ENCODE measurements at places on chromosomes 6 and 20.
A peak's percentile ranks its signal among the peaks of the same experiment; 100 is the strongest.

GRCh38 chr20:24437196-24438082 lies 32.0 kb upstream of the SYNDIG1 start:
- no peak for DNase-seq

GRCh38 chr6:34305982-34306708 lies 57.3 kb upstream of the SMIM29 start:
- no peak for DNase-seq

DNA sequence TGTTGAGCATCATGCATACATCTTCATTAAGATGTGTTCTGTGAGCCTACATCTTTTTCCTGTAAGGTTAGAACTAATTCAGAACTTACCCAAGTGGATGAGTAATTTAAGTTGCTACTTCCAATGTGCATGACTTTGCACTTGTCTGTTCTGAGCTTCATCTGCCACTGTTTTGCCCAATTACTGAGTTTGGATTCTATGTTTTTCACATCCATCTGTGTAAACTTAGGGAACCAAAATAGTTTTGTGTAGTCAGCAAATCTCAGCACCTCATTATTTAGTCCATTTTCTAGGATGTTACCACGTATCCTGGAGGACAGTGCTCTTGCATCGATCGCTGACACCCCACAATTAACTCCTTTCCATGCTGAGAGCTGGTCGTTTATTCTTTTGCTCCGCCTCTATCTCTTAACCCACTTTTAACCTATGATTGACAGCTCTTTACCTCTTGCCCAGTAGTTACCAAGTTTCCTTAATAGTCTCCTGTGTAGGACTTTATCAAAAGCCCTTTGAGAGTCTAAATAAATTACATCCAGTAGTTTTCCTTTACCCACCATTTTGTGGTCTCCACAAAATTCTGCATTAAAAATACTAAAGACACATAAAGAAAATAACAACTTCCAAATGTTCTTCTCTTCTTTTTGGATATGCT lies 44.2 kb upstream of the CITED2 start:
- no peak for DNase-seq

- no peak for DNase-seq
Measured at GRCh38 chr6:3415082-3415453, 41.8 kb downstream of the SLC22A23 start.

- DNase-seq: peak; percentile 28
Measured at GRCh38 chr6:33839399-33840047, 35.7 kb upstream of the MLN start.

DNA sequence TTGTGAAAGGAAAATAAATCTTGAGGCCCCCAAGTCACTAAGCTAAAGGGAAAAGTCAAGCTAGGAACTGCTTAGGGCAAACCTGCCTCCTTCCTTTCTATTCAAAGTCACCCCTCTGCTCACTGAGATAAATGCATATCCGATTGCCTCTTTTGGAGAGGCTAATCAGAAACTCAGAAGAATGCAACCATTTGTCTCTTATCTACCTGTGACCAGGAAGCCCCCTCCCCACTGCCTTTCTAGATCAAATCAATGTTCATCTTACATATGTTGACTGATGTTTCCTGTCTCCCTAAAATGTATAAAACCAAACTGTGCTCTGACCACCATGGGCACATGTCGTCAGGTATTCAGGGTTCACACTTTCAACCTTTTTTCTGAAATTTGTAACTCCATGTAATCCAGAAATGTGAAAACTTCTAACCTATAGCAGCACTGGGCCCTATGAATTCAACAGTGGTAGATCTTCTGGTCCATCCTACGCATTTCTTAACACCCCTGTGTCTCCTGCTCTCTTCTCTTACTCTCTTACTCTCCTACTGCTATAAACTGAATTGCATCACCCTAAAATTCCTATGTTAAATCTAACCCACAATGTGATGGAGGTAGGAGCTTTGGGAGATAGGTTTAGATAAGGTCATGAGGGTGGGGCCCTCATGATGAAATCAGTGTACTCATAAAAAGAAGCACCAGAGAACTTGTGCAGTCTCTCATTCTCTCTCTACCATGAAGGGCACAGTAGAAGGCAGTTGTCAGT lies 89.3 kb downstream of the EPB41L2 start:
- DNase-seq: no peak

GRCh38 chr20:4488407-4489339 lies 233.0 kb upstream of the PRND start:
- DNase-seq: peak; percentile 43

GRCh38 chr6:169955731-169956437 lies 204.5 kb downstream of the ERMARD start:
- no peak for DNase-seq

GRCh38 chr6:161674930-161675682 lies 401.2 kb upstream of the AGPAT4 start:
- no peak for DNase-seq

GRCh38 chr6:82612475-82613039 lies 248.9 kb downstream of the TPBG start:
- no peak for DNase-seq

- peak; percentile 42 for DNase-seq
Measured at GRCh38 chr20:5844063-5844681, 94.0 kb downstream of the SHLD1 start.

GRCh38 chr6:13593720-13594119 lies 19.3 kb downstream of the SIRT5 start:
- no peak for DNase-seq

- DNase-seq: no peak
Measured at GRCh38 chr20:20897922-20898321, 185.5 kb upstream of the RALGAPA2 start.

GRCh38 chr6:14241255-14242070 lies 123.9 kb downstream of the CD83 start:
- no peak for DNase-seq

DNA sequence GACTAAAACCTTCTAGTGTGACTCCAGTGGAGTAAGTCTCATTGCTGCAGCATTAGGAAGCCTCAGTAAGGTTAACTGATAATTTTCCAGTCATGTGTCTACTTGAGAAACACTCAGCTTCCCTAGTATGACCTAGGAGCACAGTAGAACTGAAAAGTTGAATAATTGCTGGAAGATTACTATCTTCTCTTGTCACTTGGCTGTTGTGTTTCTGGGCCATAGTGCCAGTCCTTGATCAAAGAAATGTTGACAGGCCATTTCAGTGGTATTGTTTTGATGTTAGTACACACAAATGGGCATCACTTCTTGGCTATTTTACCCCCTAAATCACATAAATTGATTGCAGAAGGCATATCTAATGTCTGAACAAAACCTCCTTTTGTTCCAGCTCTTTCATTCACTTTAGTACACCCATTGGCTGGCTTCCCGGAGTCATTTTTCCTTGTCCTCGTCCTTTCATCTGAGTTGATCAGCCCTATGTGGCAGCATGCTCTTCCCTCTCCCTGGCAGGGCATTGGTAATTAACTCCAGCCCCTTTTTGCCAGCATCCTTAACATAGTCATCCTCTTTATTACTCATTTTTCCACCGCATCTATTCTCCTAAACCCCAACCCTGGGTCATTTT lies 6.0 kb downstream of the ENPP3 start:
- DNase-seq: no peak

DNA sequence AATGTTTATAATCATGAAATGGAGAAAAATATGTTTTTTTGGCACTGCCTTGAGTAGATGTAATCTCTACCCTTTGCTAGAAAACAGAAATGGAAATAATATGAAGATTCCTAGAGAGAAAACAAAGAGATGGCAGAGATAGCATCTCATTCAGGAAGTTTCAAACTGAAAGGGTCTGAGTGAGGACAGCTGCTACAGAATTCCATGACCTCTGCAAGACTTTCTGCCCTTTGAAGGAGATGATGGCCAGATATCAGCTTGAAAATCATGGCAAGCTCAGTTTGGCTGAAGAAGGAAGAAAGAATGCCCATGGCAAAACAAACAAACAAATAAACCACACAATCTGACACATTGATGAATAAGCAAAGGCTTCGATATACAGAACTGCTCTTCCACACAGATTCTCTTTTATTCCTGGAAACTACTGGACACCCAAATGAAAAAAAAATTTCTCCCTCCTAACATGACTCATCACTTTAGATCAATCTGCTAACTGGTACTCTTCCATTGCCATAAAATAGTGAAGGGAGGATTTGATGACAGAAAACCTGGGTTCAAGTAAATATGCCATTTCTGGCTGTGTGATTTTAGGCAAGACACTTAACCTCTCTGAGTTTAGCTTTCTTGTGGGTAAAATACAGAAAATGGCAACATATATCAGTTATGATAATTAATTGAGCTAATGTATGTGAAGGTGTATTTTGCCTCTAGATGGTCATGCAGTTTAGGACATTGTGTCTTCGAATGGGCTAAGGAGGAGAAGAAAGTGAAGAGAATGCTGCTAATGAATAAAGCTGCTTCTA lies 105.9 kb upstream of the SPACA1 start:
- no peak for DNase-seq

DNA sequence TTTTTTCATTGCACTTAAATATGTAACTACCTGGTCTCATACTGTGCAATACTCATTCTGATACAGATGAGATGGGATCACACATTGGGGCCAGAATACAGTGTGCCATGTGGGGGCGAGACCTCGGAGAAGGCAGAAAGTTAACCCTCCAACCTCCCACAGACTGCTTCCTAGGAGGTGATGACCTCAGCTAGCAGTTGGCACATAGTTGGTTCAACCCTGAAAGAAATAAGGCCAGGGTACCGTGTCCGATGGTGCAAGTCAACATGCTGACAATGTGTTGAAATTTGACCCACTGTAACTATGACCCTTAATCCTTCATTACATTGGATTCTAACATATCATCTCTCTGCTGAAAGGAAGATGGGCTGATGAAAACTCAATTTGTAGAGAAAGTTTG lies 61.9 kb downstream of the GJA10 start:
- no peak for DNase-seq

DNA sequence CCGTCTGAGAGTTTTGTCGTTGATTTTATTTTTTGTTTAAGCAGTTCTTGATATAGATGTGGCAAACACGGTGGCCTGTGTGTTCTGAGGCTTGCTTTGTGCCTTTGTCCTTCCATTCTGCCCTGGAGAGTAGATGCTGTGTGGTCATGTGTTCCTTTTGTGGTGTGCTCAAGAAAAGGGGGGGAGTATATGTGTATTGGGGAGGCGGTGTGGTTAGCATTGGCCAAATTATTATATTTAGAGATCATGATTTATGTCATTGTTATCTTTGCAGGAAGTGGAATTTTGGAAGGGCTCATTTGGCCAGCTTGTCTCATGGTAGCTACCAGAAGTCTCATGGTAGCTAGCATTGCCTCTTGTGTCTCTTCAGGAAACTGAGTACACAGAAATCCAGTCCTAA lies 16.4 kb downstream of the RREB1 start:
- no peak for DNase-seq

- DNase-seq: no peak
Measured at GRCh38 chr20:37856932-37857660, 45.8 kb upstream of the VSTM2L start.

GRCh38 chr6:84224251-84224650 lies 3.2 kb downstream of the CEP162 start:
- DNase-seq: no peak

DNA sequence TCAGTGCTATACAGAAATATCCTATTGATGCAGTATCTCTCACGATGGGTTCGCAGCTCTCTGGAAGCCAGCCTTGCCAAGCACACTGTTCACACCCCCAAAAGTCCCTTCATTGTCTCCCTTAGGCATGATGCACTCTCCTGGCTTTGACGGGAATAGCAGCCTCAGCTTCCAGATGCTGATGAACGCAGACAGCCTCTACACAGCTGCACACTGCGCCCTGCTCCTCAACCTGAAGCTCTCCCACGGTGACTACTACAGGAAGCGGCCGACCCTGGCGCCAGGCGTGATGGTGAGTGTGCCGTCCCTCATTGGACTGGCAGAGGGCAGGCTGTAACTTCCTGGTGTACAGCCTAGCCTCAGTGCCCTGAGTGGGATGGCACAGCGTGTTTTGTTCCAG lies 60.0 kb upstream of the PBOV1 start:
- DNase-seq: peak; percentile 28

GRCh38 chr6:145045582-145045981 lies 689.7 kb downstream of the EPM2A start:
- DNase-seq: no peak

DNA sequence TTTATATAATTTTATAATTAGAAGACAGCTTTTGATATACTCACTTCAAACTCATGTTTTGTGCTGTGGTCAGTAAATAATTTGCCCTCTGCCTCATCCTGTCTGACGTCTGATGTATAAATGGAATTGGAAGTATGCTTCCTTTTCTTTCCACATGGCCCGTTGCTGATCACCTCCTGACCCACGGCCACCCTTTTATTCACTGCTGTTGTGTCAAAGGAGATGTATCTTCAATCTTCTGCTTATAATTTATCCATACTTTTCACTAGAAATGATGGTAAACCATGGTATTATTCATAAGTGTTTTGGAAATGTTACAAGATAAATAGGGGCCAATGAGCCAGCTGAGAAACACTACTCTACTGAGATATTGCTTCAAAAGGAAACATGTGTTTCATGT lies 841.8 kb downstream of the PHF3 start:
- no peak for DNase-seq

- DNase-seq: peak; percentile 25
Measured at GRCh38 chr6:140541288-140541687, 1166.8 kb upstream of the CITED2 start.

DNA sequence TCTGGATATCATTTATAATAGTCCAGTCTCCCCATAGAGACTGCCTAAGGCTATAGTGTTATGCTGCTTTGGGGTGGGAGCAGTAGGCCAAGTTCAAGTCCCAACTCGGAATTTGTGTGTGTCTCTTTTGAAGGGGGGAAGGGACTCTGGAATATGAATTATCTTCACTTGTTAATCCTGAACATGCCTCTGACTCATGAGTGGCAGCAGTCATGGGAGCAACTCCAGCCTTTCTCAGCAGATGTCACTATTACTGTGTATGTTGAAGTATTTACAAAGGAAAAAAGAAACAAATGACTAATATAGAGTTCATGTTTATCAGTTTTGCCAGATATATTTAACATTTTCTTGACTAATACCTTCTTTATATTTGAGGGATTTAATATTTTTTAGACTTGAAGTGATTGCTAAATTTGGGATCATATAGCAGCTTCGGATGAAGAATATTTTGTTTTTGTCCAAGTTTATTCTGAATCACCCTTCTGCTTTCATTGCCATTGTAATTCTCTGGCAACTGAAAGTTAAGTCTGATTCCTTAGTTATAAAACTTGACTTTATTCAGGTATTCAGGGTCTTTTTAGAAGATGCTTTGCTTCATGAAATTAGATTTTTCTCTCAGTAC lies 23.4 kb downstream of the FAM217A start:
- DNase-seq: peak; percentile 78

GRCh38 chr6:167711768-167712730 lies 114.7 kb upstream of the AFDN start:
- no peak for DNase-seq

- DNase-seq: no peak
Measured at GRCh38 chr6:21444711-21445260, 148.8 kb upstream of the SOX4 start.

DNA sequence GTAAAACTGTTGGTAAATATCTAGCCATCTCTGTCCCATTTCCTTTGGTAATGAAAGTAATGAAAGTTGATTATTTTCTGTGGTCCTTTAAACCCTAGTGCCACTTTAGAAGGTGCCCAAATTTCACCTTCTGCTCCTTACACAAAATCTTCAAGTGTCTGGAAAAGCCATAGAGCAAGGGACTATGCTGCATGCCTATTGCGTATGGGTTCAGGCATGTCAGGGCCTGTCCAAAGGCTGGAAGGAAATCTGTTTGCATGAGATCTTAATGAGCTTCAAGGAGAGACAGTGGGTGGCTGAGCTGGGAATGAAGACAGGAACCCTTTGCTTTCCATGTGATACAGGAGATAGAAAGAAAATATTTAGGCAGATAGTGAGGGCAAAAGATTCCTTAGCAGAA lies 66.6 kb upstream of the CCN6 start:
- peak; percentile 52 for DNase-seq

GRCh38 chr6:79764747-79765146 lies 133.6 kb downstream of the SH3BGRL2 start:
- no peak for DNase-seq
